ENCODE measurements at places on chromosomes 16 and 17.

DNA sequence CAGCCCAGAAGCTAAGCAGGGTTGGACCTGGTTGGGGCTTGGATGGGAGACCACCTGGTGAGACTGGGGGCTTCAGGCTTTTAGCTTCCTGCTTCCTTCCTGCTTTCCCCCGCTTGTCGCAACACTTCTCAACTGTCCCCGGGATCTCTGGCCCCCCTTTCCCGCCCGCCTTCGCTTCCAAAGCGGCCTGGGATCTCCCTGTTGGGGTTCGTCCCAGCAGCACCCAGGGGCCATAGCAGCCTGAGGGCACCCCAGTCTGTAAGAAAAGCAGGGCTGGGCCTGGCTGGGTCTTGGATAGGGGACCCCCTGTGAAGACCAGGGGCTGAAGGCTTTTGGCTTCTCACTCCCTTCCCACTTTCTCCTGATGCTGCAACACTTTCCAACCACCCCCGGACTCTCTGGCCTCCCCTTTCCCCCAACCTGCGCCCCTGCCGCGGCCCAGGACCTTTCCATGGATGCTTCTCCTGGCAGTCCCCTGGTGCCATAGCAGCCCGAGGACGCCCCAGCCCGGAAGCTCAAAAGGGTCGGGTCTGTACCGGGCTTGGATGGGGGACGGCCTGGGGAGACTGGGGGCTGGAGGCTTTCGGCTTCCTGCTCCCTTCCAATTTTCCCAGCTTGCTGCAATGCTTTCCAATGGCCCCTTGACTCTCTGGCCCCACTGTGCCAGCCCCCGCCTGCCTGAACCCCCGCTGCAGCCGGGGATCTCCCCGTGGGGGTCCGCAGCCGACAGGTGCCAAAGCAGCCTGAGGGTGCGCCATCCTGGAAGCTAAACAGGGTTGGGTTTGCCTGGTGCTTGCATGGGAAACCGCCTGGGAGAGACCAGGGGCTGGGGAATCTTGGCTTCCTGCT, 2276.2 kb downstream of the TP53TG3F start:
- DNase-seq, result no peak
- H3K27me3 ChIP-seq, result no peaks in the 10 kb centered on the region
- no peaks in the 10 kb centered on the region for H3K36me3 ChIP-seq
- H3K27ac ChIP-seq, result no peak overlapping the region

DNA sequence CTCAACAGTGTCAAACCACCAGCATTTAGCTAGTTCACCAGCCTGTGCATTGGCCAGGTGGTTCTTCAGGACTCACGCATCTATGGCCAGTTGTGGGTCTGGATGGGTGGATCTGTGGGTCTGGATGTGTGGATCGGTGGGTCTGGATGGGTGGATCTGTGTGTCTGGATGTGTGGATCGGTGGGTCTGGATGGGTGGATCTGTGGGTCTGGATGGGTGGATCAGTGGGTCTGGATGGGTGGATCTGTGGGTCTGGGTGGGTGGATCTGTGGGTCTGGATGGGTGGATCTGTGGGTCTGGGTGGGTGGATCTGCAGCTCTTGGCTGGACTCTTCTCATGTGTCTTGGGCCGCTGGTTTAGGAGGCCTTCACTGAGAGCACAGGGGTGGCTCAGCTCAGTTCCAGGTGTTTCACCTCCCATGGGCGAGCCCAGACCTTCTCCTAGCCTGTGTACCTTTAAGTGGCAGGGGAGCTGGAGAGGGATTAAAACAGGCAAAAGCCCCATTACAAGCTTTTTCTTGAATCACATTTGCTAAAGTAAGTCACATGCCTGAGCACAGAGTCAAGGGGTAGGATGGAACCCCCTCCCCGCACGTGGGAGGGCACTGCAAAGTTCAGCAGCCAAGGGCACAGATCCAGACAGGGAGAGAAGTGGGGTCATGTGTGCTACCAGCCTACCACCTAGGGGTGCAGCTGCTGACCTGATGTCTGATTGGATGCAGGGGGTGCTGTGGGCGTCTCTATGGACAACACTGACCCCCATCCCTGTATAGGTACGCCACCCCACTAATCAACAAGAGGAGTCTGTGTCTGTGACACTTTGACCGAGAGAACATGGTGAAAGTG, 3.4 kb upstream of the NUBP1 start:
- no peaks in the 10 kb centered on the region for H3K27me3 ChIP-seq
- no peak overlapping the region for H3K4me3 ChIP-seq
- DNase-seq, result no peak
- no peaks in the 10 kb centered on the region for H3K36me3 ChIP-seq
- H3K27ac ChIP-seq, result no peak overlapping the region

GRCh38 chr16:67301080-67301782, 21.9 kb downstream of the PLEKHG4 start:
- H3K27me3 ChIP-seq, result no peaks in the 10 kb centered on the region
- H3K27ac ChIP-seq, result no peak overlapping the region
- H3K4me3 ChIP-seq, result no peak overlapping the region
- no peaks in the 10 kb centered on the region for H3K36me3 ChIP-seq

DNA sequence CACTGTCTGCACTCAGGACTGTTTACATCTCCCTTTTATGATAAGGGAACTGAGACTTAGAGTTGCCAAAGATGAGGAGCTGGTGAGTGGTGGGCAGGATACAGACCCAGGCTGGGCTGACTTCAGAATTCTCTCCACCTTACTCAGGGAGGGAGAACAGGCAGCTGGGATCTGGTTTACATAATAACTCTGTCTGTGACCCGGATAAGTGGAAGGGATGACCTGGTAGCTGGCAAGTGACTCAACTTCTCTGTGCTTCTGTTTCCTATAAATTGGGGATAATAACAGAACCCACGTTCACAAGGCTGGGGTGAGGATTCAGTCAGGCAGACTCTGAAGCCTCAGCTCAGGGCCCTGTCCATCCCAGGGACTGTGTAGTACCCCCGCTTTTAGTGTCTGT, 2.6 kb downstream of the SNX20 start:
- no peak for DNase-seq
- H3K4me1 ChIP-seq, result no peaks in the 10 kb centered on the region
- H3K27me3 ChIP-seq, result no peaks in the 10 kb centered on the region
- no peak overlapping the region for H3K27ac ChIP-seq
- no peaks in the 10 kb centered on the region for H3K36me3 ChIP-seq
- no peak overlapping the region for H3K4me3 ChIP-seq

- no peaks in the 10 kb centered on the region for H3K36me3 ChIP-seq
- peak overlapping the region; percentile 59 for H3K27ac ChIP-seq
- H3K4me1 ChIP-seq, result peaks cover 41% of the 10 kb centered on the region
Observed at GRCh38 chr16:51538707-51539498, 387.8 kb upstream of the SALL1 start.

DNA sequence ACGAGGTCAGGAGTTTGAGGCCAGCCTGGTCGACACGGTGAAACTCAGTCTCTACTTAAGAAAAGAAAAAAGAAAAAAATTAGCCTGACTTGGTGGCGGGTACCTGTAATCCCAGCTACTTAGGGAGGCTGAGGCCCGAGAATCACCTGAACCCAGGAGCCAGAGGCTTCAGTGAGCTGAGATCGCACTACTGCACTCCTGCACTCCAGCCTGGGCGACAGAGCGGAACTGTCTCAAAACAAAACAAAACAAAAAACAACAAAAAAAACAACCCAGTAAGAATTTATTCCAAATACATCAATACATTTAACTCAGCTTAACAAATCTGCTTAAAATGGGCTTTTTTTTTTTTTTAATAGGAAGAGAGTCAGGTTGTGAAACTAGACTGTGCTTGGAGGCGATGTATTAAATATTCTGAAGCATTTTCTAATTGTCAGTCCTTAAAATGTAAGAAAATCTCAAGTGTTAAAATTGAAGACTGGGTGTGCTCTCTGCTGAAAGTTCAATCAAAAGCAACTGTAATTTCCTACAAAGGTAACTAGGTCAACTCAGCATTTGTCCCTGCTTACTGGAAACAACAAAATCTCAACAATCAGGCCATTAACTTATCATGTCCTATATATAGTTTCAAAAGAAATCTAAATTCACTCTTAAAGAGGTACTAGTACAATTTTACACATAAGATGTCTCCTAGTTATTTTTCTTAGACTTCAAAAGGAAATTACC, 23.2 kb downstream of the KANSL1 start:
- no peak overlapping the region for H3K4me3 ChIP-seq
- DNase-seq, result no peak
- H3K27me3 ChIP-seq, result no peaks in the 10 kb centered on the region
- H3K36me3 ChIP-seq, result 0 out of 2 replicates have a peak, but pooled peaks cover 9% of the 10 kb centered on the region
- H3K4me1 ChIP-seq, result peaks cover 56% of the 10 kb centered on the region
- H3K27ac ChIP-seq, result no peak overlapping the region

DNA sequence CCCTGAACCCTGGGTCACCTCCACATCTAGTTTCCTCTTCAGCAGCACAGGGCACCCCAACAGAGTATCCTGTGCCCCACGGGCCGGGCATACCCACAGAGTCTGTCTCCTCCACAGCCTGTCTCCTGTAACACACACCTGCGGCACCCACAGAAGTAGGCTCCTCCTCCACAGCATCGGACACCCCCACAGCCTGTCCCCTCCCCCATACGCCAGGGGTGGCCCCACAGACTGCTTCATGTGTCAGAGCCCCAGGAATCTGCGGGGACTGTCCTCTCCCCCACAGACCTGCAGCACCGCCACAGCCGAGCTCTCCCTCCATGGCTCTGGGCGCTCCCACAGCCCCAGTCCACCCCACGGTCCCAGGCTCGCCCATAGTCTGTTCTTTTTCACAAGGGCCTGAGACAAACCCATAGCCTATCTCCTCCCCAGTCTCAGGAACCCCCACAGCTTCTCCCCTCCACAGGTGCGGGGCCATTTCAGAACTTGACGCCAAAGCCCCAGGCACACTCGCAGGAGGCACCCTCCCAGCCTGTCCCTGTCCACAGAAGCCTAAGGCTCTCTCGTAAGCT, 1.4 kb downstream of the KIAA0753 start:
- peak overlapping the region; percentile 90 for H3K4me3 ChIP-seq
- H3K27me3 ChIP-seq, result no peaks in the 10 kb centered on the region
- peaks cover 12% of the 10 kb centered on the region for H3K4me1 ChIP-seq
- peaks cover 22% of the 10 kb centered on the region for H3K36me3 ChIP-seq

GRCh38 chr17:68033636-68034451, 1.7 kb upstream of the KPNA2 start:
- no peaks in the 10 kb centered on the region for H3K27me3 ChIP-seq
- H3K4me3 ChIP-seq, result no peak overlapping the region
- peak overlapping the region; percentile 94 for H3K27ac ChIP-seq
- DNase-seq, result peak; percentile 98

DNA sequence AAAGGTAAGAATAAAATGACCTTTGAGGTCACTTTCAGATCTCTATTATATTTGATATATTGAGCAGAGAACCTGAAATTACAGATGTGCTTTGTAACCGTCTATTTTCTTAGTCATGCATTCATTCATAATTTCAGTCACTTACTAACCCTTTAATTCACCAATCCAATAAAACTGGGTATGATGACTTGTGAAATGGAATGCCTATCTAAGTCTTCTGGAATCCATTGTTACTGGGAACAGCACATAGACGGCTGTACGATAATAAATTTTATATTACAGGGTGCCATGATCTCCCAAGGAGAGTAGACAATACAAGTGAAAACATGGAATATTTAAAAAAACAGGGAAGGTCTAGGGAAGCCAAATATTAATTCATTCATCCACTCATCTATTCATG, 22.9 kb downstream of the CDH11 start:
- H3K27me3 ChIP-seq, result no peaks in the 10 kb centered on the region
- DNase-seq, result no peak
- H3K4me1 ChIP-seq, result no peaks in the 10 kb centered on the region
- no peak overlapping the region for H3K4me3 ChIP-seq

DNA sequence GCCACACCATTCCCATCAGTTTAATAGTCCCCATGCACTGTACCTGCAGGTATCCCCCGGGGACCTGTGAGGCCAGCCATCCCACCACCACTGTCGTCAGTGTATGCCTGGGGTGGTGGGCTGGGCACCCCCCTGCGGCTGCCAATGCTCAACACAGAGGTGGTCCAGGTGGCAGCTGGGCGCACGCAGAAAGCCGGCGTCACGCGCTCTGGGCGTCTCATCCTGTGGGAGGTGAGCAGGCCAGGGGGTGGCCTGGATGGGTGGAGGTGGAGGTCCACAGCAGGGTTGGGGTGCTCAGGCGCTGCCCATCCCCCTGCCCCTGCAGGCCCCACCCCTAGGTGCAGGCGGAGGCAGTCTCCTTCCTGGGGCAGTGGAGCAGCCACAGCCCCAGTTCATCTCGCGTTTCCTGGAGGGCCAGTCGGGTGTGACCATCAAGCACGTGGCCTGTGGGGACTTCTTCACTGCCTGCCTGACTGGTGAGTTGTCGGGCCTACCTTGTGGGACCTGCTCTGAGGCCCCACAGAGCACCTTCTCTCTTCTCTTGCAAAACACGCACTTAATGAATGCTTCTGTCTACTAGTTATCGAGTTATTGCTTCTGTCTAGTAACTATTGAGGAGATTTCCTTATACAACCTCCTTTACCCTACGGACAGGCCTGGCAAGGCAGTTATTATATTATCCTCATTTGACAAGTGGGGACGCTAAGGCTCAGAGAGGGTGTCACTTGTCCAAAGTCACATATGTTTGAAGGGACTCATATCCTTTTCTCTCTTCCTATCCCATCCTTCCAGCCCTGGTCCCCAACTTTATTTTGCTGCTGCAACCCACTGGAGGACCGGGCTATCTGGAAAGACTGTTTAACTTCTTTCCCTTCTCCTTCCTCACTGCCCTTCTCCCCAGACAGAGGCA, 5.8 kb upstream of the TRAF4 start:
- H3K4me3 ChIP-seq, result no peak overlapping the region
- peaks cover 11% of the 10 kb centered on the region for H3K4me1 ChIP-seq
- no peak overlapping the region for H3K27ac ChIP-seq

- H3K36me3 ChIP-seq, result no peaks in the 10 kb centered on the region
- H3K4me1 ChIP-seq, result no peaks in the 10 kb centered on the region
- no peaks in the 10 kb centered on the region for H3K27me3 ChIP-seq
- peak; percentile 76 for DNase-seq
- H3K4me3 ChIP-seq, result no peak overlapping the region
- no peak overlapping the region for H3K27ac ChIP-seq
Observed at GRCh38 chr16:87295259-87295658, 21.9 kb downstream of the C16orf95 start.

DNA sequence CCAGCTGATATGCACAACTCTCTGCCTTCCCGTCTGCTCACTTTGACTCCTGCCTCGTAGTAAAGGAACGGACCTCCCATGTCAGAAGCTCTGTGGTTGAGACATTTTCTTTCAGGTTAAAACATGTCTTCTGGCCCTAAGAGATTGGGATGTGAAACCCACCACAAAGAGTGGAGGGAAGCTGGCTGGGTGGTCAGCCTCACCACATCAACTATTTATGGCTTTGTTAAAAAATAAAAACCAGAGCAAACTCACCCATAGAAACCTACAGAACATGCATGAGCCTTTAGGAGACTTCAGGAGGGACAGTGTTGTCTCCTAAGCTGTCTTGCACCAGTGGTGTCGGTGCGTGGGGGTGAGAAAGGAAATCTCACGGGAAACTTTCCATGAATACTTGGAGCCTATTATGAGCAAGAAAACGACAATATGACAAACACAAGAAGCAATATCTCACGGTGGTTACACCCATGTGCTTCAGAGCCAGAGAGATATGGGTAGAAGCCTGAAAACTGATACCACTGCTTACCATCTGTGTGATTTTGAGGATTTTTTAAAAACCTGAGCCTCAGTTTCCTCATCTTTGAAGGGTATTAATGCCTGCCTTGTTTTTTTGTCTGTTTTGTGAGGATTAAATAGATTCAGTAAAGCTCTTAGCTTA, 61.7 kb upstream of the XYLT1 start:
- H3K27me3 ChIP-seq, result no peaks in the 10 kb centered on the region
- H3K4me1 ChIP-seq, result no peaks in the 10 kb centered on the region
- no peak for DNase-seq
- no peak overlapping the region for H3K27ac ChIP-seq

- no peak overlapping the region for H3K27ac ChIP-seq
- H3K4me1 ChIP-seq, result no peaks in the 10 kb centered on the region
- no peaks in the 10 kb centered on the region for H3K27me3 ChIP-seq
- no peak overlapping the region for H3K4me3 ChIP-seq
- no peak for DNase-seq
Observed at GRCh38 chr17:27628376-27628775, 2.6 kb upstream of the LGALS9 start.

Measured in GM23338 (cell line).